ENCODE measurements at places on chromosomes 7 and 10.

DNA sequence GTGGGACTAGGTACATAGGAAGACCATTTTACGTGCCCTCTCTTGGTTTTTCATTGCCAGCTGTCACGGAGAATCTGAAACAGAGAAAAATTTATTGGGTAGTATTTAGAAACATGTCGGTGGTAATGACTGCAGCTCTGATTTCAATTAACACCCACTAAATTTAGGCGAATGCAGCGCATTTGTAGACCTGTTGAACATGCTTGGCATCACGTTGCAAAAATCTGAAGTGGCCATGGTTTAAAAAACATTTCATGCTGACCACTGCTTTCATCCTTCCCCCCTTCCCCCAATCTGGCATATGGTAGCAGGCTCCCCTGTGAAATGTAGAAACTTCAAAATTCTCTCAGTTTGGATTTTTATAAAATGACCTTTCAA is 34.0 kb downstream of the LRMDA start:
- no peak for DNase-seq

DNA sequence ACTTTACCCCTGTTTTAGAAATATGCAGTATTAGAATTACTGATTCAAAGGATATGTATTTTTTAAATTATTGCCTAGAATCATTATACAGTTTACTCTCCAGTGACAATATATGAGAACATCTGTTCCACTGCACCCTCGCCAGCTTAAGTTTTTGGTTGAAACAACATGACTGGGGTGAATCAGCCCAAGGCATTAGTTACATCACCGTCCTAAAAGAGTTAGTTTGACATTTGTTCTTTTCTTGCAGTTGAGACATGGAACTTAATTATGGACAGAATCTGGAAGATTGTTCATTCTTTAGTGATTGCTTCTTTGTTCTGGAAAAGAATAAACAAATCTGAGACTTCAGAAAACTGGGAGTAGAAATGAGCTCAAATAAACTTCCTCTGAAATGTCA is 167.3 kb upstream of the DKK1 start:
- DNase-seq = peak; percentile 20

GRCh38 chr7:89507034-89507433 is 647.2 kb upstream of the STEAP1 start:
- no peak for DNase-seq

DNA sequence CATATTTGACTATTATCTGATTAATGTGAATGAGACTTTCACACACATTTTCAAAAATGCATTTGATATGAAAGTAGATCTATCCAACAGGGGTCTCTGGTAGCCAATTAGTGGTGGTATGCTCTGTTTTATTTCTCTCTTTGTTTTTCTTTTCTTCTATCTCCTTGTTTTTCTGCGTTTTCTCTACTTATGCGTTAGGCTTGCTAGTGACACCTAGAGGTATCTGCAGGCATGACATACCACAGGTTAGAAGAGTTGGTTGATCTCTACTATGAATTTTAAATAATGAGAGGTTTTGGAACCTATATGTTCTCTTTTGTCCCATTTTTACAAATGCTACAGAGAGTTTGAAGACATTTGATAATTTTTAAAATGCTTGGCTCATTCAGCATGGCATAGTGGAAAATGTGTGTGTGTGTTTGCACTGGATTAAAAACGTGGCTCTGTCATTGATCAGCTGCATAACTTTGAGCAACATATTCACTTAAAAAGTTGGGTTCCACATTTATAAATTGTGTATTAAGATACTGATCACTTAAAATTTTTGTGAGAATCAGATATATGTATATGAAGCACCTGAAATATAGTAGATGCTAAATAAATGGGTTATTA is 28.1 kb upstream of the PLXDC2 start:
- peak; percentile 27 for DNase-seq

- peak; percentile 72 for DNase-seq
Observed at GRCh38 chr7:1853431-1853985, 183.4 kb downstream of the ELFN1 start.

DNA sequence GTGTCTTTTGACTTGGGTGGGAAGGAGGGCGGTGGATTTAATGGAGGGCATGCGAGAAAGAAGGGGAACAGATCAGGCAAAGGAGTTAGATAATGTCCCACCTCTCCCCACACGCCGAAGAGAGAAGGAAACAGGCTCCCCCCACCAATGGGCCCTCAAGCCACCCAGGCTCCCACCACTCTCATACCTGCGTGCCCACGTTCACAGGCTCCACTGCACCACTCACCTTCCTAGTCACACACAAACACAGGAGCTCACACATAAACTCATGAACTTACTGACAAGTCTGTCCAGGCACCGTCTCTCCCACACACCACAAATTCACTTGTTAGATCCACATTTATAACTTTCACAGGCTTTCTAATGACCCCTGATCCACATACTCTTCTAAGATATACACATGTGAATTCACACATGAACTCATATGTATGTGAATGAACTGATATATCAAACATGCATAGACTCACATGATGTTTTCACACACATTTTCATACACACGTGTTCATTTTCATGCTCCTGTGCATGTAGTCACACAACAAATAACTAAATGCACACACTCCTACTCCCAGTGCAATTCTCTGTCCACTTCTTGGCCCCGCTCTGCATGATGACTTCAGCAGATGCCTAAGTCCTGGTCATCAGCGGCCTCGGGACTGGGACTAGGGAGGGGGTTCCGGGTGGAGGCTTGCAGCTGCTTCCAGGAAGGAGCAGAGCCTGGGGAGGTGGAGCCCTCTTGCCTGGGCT is 1.5 kb downstream of the LZTS2 start:
- peak; percentile 93 for DNase-seq

GRCh38 chr7:92727755-92728154 is 108.6 kb downstream of the CDK6 start:
- DNase-seq = no peak

GRCh38 chr7:80415114-80415513 is 96.8 kb downstream of the GNAT3 start:
- DNase-seq = no peak

DNA sequence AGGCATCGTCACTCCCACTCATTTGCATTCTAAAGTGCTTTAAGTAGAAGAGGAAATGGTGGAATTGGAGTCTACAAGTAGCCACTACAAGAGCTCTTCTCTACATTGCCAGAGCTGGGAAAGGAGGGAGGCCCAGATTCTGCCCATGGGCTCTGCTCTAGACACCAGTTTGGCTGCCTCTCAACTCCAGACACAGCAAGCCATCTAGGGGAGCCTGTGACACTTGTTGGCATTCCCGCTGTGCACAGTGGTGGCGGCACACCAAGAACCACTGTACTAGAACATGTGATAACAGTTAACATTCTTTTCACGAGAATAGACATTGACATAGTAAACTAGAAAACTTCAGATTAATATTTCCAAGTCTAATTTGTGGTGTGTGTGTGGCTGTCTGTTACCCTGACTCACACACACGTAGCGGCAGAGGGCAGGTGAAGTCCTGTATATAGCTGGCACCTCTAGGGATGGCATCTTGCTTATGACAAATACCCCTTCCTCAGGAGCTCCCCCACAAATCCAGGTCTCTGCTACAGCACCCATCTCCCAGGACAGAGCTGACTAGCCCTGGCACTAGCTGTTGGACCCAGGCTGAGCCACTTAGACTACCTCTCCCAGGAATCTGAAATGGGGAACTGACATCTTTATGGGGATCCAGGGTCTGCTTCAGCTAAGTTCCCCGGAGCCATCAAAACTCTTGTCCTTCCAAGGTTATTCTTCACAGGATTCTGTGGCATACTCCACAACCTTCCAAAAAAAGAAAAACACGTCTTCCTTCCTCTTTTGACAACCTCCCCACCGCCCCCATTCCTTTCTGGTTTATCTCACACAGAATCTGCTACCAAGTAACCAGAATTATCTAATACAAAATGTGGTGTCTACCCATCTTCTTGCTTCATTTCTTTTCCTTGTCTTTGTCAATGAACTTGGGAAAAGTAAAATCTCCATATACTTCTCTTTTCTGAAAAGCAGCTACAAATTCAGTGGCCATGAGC is 54.7 kb upstream of the MRLN start:
- no peak for DNase-seq

DNA sequence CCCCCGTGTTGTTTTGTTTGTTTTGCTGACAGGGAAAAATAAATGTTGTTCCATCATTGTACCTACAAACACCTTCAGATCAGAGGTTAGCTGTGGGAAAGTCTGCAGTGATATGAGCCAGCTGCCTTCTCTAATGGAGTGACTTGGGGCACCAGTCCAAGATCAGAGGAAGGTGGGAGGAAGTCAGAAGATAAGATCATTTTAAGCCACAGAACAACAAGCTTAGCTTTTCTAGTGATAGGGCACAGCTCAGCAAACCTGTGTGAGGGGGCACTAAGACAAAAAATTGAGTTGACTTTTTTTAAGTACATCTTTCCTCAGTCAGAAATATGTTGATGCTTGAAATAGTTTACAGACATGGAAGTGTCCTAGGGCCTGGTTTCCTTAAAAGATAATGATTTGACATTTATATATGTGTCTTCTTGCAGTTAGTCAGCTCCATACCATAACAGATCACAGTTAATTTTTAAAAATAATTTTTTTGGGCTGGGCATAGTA is 240.3 kb upstream of the KAT6B start:
- peak; percentile 25 for DNase-seq

DNA sequence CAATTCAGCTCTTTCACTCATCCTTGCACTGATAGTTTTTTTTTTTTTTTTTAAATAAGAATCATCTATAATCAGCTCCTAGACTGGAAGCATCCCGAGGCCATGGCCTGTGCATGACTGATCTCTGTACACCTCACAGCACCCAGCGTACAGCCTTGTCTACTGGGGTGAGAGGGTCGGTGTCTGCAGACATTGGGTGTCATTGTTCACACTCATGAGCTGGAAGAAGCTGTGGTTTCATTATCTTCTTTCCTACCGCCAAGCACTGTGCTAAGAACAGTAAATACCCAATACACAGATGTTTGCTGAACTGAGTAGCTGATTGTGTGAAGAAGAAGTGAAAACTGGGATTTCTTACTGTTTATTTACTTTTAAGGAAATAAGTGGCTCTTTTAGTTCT is 123.6 kb downstream of the CLEC2L start:
- no peak for DNase-seq

DNA sequence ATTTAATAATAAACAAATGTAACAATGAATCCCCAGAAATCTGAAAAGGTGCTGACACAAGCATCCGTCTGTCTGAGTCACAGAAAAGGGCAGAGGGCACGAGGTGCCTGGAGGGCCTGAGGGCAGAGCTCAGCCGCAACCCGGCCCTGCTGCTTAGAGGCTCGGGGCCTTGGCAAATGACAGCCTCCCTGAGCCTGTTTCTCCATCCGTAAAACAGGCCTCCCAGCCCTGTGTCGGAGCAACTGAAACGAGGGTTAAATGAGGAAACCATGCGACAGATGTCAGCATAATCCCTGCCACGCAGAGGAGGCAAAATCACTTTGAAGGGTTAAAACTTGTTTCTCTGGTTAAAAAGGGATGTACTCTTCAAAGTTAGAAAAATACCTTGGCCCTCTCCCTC is 24.9 kb downstream of the NUDT1 start:
- no peak for DNase-seq

GRCh38 chr10:35872671-35873070 is 230.6 kb upstream of the FZD8 start:
- peak; percentile 64 for DNase-seq

DNA sequence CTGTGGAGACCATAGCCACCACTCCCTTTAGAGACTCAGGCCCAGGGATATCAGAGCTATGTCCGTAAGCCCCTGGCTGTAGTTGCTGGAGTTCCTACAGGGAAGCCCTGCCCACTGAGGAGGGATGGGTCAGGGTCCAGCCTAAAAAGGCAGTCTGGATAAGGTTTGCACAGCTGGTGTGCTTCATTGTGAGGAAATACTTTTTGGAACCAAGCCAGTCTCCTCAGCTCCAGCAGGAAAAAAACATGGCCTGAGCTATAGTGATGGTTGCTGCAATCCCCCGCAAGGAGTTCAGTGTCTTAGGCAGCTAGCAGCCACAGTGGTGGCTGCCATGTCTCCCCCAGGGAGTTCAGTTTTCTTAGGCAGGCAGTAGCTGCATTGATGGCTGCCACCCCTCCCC is 52.6 kb upstream of the CYP2C8 start:
- no peak for DNase-seq

GRCh38 chr10:133307776-133308420 is 774 bp downstream of the TUBGCP2 start:
- DNase-seq = no peak

GRCh38 chr10:72086466-72087391 is 1.6 kb downstream of the SPOCK2 start:
- DNase-seq = peak; percentile 43

DNA sequence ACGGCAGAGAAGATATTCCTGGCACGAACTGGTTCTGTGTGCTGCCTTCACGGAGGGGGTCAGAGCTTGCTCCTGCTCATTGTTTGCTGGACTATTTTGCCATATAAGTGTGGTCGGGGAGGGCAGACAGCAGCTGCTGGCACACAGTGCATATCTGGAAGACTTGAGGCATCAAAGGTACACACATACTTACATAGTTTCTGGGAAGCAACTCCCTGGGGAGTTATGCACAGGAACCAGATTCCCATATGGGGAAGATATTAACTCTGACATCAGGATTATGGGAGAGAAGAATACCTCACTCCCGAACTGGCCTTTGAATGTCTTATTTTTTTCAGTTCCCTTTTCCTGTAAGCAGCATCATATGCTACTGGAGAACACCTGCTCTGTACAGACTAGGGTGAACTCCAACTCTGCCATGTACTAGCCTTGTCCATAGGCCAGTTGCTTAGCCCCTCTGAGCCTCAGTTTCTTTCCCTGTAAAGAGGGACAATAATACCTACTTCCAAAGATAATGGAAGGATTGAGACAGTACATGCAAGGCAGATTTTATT is 41.5 kb downstream of the LGI1 start:
- no peak for DNase-seq

DNA sequence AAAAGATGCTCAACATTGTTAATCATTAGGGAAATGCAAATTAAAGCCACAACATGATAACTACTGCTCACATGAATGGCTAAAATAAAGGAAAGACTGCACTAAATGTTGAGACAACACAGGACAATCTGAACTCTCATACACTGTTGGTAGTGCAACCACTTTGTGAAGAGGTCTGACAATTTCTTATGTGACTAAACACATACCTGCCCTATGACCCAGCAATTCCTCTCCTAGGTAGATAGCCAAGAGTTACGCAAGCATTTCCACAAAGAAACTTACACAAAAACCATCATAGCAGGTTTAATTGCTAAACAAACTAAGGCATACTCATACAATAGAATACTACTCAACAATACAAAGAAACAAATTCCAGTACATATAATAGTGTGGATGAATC is 41.8 kb upstream of the HERPUD2 start:
- no peak for DNase-seq

GRCh38 chr10:29923416-29923965 is 135.9 kb downstream of the JCAD start:
- DNase-seq = no peak

GRCh38 chr7:23279819-23280525 is 19.2 kb upstream of the MALSU1 start:
- DNase-seq = no peak

DNA sequence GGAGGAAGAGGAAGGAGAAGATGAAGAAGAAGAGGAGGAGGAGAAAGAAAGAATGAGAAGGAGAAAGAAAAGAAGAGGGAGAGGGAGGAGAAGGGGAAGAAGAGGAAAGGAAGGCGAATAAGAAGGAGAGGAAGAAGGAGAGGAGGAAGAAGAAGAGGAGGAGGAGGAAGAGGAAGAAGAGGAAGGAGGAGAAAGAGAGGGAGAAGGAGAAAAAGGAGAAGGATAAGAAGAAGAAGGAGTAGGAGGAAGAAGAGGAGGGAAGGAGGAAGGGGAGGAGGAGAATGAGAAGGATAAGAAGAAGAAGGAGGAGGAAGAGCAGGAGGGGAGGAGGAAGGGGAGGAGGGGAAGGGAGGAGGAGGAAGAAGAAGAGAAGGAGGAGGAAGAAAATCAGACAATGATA is 149.2 kb upstream of the LYZL2 start:
- DNase-seq = no peak

- no peak for DNase-seq
Observed at GRCh38 chr7:29224726-29225125, 30.2 kb downstream of the CHN2 start.
